ENCODE measurements at places on chromosomes 11 and 22.

DNA sequence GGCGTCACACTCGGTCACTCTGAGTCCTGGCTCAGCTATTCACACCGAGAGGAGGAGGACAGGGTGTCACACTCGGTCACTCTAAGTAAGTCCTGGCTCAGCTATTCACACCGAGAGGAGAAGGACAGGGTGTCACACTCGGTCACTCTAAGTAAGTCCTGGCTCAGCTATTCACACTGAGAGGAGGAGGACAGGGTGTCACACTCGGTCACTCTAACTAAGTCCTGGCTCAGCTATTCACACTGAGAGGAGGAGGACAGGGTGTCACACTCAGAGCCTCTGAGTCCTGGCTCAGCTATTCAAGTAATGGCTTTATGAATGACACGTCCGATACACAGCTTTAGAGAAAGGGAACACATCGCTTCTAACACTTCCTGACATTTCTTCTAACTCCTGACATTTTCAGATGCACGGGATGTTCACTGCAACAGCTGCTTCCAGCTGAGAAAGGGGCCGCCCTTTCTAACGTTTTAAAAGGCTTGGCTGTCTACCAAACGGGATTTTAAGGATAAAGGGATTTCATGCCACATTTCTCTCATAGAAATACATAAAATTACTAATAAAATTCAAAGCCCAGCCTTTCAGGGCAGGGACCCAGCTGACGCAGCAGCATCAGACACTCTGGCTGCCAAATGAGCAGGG, 28.1 kb downstream of the DRD4 start:
- no peak for DNase-seq

DNA sequence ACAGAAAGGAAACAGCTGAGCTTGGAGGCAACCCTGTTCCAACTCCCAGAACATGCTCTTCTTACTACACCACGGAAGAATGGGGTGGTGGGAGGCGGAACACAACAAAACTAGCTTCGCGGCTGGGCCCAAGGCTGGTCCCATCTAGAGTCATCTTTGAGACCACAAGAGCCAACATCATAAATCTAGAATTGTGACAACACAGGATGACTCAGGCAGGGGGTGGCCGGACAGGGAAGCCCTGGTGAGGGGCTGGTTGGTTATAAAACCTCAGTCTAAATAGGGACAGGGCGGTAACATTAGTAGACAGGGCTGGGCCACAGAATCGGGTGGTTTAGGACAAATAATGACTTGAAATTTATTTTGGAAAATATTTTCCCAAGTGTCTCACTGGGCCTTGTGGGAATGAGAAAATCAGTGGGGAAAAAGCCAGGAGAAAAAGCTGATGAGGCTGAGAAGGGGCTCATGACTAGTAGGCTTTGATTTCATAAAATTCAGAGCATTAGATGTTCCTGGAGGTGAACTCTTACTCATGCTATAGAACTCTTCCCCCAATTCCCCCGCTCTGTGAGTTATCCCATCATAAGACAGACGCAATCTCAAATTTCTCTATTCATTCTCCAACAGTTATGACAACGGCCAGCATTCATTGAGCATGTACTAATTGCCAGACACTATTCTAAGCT, 151.8 kb upstream of the TIMP3 start:
- peak; percentile 12 for DNase-seq

DNA sequence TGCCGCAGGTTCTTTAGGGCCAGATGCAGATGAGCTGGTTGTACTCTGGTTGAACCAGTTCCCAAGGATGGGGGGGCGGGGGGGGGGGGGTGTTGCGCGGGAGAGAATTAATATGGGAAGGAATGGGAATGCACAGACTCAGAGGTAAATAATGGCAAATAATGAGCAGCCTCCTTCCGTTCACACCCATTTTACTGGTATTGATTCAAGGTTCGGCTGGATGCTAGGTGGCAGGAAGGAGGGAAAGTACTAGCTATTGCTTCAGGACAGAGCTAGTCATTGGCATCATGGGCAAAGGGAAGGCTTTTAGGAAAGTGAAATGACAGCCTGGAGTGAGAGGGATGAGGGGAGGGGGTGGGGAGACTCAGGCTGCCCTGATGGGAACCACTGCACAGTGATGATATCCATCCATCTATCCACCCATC, at the start of gene VSTM5:
VSTM5 (minus strand) TSS at position 25 of the 425 bp plus-strand sequence. CDS start 116 bp downstream, outside the sequence.
- DNase-seq: no peak

- no peak for DNase-seq
Measured at GRCh38 chr11:130737866-130738431, 178.3 kb downstream of the SNX19 start.

- no peak for DNase-seq
Measured at GRCh38 chr11:76156971-76157427, 49.3 kb downstream of the WNT11 start.

DNA sequence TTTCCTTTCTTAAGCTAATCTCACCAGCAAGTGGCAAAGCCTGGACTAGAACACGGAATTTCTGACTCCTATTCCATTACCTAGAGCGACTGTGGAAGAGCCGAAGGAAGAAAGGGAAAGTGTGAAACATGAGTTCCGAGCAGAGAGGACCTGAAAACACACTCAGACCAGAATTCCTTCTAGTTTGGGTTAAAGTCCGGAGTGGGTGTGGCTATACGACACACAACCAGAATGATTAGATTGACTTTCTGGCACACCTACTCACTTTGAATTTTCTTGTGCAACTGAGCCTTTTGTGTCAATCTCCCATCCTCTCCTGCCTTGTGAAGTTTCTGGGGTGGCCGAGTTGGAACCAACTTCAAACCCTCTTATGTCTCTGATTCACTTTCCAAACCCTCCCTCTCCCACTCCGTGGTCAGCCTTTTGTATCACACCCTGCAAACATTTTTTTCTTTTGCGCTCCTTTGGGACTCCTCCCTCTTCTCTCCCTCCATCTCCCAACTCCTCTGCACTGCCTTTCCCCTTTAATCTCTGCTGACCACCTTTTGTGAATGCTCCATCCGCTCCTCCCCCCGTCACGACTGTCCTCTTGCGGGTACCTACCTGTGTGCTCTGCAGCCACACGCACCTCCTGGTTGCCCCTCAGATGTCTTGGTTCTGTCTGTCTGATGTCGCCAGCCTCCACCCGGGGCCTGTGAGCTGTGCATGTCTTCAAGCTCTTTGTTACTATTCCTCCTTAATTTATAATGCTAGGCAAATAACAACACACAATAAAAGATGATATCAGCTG, 86.3 kb upstream of the BLID start:
- DNase-seq: no peak

DNA sequence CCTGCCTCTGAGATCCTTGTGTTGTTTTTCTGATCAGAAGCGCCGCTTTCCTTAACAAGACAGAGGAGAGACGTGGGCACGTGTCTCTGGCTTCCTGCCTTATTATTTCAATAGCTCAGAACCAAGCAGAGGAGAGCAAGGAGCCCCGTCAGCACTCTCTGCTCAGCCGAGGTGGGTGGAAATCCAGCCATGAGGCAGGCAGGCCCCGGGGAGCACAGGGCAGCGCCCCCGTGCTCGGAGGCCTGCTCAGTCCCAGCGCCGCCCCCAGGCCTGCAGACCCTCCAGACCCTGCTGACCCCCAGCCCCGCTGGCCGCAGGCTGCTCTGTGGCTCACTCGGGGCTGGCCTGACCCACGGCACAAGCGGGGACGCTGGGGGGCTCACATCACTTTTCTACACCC, 162.8 kb downstream of the BRD1 start:
- DNase-seq: no peak

GRCh38 chr22:22895776-22896445, 8.3 kb downstream of the IGLL5 start:
- peak; percentile 18 for DNase-seq

DNA sequence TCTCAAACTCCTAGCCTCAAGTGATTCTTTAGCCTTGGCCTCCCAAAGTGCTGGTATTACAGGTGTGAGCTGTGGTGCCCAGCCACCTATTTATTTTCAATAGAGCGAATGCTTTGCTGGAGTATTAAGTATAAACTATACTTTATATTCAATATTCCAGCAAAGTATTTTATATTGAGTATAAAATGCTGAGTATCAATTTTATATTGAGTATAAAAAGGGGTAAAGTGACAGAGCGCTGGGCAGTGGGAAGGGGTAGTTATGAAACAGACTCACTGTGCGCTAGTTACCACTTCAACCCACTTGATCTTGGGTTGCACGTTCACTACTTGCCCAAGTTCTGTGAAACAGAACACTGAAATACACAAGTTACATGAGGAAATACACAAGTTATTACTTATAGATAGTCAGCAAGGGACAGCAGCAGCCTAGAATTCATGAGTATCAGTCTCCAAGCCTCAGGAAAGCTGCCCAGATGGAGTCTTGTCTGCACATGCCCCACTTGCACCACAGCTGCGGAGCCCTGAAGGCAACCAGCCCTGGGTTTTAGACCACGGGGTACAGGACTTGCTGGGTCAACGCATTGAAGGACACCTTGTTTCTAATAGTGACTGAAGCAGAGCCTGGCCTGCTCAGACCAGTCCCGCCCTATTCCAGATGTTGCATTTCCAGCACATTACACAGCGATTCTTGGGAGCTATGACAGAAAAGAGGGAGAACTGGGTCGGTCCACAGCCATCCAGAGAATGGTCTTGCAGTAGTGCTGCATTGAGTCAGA, 51.6 kb upstream of the SYT13 start:
- DNase-seq: no peak

DNA sequence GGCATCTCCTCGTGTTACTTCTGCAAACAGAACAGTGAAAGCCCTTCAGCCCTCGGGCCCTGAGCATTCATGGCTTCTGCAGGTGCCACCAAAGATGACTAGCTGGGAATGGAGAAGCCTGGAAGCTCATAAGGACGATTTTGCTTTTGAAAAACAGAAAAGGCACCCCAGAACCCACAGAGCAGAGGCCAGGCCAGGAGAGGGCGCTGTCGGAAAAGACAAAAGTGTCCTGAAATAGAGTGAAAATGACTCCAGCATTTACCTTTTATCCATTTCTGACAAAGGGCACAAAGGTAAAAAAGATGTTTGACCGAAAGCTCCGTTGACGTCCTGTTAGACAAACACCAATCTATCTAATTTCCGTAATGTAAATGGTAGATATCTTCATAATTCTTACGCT, 37.6 kb downstream of the ZNF195 start:
- DNase-seq: peak; percentile 82

DNA sequence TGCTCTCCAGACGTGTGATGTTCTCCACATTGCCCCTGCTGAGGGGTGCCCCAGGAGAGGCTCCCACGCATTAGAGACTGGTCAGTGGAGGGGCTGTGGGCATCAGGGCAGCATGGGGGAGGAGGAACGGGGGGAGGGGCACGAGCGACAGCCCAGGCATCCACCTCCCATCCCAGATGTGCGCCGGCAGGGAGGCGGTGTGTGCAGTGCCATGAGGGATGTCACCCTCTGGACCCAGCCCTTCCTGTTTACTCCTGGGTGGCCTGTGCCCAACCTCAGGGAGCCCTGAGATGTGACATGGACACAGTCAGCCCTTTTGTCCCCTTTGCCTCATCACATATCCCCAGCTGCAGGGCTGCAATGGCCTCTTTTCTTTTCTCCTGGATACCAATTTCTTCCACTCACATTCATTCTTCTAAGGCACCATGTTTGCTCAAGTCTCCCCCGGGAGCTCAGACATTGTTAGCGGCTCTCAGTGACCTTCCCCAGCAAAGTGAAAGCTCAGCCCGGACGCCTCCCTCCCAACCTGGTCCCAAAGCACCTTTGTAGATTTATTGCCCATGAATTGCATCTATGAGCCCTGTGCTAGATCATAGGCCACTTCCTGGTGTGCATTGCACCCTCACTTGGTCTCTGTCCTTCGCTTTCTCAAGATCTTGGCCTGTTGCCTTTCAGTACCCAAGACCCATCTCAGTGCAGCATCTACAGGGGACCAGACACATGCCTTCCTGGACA, 150.6 kb downstream of the CEP164 start:
- DNase-seq: no peak

- no peak for DNase-seq
Measured at GRCh38 chr22:42842658-42843370, 14.3 kb downstream of the ARFGAP3 start.

DNA sequence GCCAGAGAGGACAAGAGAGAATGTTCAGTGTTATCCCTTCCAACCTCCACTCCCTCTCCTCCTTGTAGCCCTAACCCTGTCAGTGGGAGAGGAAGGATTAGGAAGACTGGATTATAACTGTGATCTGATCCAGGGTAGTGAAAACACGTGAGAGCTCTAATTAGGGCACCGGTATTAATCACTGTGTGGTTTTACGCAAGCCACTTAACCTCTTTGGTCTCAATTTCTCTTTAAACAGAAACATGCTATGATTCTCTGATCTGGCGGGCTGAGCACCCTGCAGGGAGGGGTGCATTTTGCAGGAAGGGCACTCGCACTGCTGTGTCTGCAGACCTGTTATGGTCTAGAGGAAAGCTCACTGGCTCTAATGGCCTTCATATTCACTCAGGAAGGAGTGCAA, 11.5 kb downstream of the RPL27A start:
- no peak for DNase-seq

DNA sequence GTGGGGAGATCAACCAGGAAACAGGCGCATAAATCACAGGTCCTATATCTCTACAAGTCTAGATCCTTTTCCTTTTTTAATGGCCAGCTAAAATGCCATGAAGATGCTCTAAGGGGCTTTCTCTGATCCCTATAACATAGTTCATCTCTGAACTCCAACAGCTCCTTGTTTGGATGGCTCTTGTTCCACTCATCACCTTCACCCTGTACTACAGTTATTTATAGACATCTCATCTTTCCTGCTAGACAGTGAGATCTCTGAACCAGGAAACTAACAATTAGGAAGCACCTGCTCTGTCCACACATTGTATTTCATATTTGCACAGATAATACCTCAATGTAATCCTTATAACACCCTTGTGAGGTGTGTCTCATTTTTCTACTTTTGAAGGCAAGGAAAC, 31.6 kb downstream of the KCNA4 start:
- DNase-seq: no peak

DNA sequence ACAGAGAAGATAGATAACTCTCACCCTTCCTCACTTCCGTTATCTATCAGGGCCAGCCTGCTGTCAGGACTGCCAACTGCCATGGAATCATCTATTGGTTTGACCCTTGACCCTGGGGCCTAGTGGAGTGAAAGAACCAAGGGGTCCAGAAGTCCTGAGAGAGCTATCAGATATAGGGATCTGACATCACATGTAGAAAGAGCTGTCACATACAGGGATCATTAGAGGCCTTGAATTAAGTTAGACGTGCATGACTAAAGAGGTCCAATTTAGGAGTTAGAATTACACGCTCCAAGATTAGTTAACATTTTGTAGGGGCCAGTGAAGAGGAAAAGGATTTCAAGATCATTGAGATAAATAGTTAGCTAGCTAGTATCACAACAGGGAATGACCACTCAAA, at the start of gene TMEM225:
TMEM225 (minus strand) TSS at position 101 of the 400 bp plus-strand sequence. CDS start 245 bp downstream, outside the sequence.
- no peak for DNase-seq

DNA sequence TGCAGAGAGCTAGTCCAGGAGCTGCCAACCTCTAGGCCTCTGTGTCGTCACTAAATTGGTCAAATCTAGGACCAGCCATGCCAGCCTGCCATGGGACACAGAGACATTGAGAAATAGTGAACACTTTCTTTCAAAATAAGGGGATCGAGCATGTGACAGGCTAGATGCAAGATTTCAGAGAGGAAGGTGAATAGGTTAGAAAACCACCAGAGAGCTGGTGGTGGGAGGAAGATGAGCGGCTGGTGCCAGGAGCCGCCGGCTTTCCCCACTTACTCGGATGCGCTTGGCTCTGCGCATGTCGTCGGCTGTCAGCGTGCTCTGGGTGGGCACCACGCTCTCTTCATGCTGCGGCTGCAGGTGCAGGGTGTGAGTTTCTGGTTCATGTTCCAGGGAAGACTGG, 35.4 kb upstream of the NFRKB start:
- no peak for DNase-seq
